Metanephros (tissue), 2 donors: ENCODE measurements at places on chromosomes 7 and 10. TPM values are rescaled to one million over a fixed set of nuclear protein-coding genes. Genes with fewer than 3 reads are reported as not detected.

GRM3 gene
- total RNA-seq: 0.18 TPM

PSMC2 gene
- total RNA-seq: 61.8 TPM

BEND7 gene
- 19.9 TPM for total RNA-seq

ELMO1 gene
- total RNA-seq: 31.2 TPM

STOX1 gene
- total RNA-seq: 5.4 TPM

RNLS gene
- total RNA-seq: 19.2 TPM

ENO4 gene
- 2.7 TPM for total RNA-seq

EPHB4 gene
- total RNA-seq: 91.7 TPM

CALHM1 gene
- total RNA-seq: not detected

NEURL1 gene
- total RNA-seq: 15.0 TPM

LBX1 gene
- 1.5 TPM for total RNA-seq

PSMA2 gene
- 44.7 TPM for total RNA-seq

LIPF gene
- total RNA-seq: 0.41 TPM

SHH gene
- total RNA-seq: 1.8 TPM

MYO3A gene
- 3.9 TPM for total RNA-seq

RNF32 gene
- 1.1 TPM for total RNA-seq

C1GALT1 gene
- total RNA-seq: 30.9 TPM

PRPS1L1 gene
- not detected for total RNA-seq

PTN gene
- 73.8 TPM for total RNA-seq

AHR gene
- 69.7 TPM for total RNA-seq
